ENCODE measurements at places on chromosomes 5 and 9.
A peak's percentile ranks its signal among the peaks of the same experiment; 100 is the strongest.

GRCh38 chr5:40141418-40141817 is 538.3 kb upstream of the PTGER4 start:
- no peak for DNase-seq

GRCh38 chr9:121298689-121299466 is 30.9 kb downstream of the GSN start:
- no peak for DNase-seq

DNA sequence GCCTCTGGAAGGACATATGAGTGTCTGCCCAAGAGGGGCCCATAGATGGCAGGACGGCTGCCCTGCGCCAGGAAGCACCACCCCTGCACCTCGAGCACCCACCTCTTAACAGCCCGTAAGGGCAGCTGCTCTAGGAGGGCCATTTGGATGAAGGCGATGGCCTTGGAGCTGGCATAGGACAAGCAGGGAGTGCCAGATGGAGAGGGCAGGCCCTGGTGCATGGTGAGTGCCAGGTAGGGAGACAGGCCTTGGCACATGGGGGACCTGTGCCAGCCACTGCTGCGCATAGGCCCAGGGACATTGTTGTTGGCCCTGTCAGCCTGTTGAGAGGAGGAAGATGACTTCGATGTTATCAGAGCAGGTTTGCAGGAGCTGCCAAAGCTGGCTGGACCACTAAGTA is 134.2 kb downstream of the SLC25A46 start:
- DNase-seq, result no peak

DNA sequence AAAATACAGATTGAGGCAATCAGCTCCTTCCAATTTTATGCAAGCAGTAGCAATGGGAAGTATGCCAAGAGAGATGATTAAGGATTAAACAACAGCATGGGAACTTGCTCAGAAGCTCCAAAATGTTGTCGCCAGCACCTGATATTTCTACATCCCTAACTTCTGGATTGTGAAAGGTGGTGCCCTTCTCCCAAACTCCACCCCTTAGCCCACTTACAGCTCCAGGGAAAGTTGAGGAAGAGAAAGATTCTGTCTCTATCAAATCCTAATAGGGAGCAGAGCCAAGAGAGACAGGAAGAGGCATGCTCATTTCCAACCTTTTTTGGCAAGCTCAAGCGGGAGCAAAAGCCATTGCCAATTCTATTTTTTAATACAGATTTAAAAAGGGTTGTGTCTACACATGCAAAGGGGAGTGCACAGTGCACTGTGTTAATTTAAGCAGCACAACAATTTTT is 92.4 kb upstream of the NR3C1 start:
- DNase-seq, result no peak

DNA sequence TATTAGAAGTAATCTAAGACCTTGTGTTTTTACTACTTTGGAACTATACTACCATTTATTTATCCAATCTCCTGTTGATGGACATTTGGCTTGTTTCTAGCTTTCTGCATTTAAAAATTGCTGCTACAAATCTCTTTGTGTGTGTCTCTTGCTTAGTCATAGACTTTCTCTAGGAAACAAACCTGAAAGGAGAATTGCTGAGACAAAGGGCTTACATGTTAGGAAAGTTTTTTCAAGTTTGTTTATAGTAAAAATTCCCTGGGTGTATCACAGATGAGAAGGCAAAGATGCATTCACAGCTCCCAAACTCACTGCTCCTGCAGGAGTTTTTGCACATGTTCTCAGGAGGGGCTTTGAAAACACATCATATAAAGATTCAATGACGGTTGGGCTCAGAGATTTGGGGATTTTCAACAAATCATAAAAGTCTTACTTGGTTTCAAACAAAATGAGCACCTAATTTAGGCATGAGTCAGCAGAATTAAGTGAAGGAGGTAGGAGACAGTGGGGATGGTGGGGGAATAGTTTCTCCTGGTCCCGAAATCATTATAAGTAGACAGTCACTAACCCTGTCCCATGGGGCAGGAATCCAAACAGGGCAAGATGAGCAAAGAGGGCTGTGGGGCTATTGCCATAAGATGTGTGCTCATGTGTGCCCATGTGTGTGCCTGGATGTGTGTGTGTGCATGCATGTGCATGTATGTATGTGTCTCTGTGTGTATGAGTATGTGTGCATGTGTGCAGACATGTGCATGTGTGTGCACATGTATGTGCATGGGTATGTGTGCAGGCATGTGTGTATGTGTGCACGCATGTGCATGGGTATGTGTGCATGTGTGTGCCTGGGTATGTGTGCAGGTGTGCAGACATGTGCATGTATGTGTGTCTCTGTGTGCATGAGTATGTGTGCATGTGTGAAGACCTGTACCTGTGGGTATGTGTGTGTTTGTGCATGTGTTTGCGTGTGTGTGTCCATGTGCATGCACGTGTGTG is 43.4 kb upstream of the S1PR3 start:
- DNase-seq, result no peak

- DNase-seq, result peak; percentile 17
Observed at GRCh38 chr5:108451269-108451668, 69.4 kb upstream of the FBXL17 start.

GRCh38 chr9:117365438-117365837 is 49.4 kb downstream of the ASTN2 start:
- no peak for DNase-seq

GRCh38 chr9:97237951-97238889 is 69.2 kb upstream of the CCDC180 start:
- DNase-seq, result no peak

GRCh38 chr5:102450313-102450990 is 48.3 kb downstream of the SLCO6A1 start:
- peak; percentile 47 for DNase-seq

DNA sequence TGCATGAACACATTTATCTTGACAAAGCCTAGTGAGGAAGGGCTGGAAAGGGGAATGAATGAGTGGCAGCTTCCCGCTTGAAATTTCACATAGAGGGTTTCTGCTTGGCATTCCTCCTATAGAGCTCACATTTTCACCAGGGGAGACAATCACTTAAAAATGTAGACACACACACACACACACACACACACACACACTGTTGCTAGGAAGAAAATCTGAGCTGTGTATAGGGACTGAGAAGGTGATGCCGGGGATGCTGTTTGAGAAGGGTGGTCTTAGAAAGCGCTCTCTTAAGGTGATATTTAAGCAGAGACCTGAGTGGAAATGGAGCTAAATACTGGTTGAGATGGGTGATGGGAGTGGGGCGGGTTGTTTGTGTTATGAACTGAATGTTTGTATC is 70.4 kb downstream of the LRRC70 start:
- no peak for DNase-seq

DNA sequence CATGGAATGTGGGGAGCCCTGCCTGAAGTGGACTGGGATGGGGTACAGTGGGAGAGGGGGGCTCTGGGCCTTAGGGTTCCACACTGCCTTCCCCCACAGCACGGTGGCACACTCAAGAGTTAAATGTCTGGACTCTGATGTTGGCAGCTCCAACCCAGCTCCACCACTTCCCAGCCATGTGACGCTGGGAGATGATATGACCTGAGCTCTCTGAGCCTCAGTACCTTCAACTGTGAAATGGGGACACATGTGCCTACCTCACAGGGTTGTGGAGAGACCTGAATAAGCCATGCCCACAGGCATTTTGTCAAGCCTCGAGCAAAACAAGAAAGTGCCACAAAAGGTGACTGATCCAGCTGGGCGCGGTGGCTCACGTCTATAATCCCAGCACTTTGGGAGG is 3.4 kb upstream of the PDGFRB start:
- no peak for DNase-seq

DNA sequence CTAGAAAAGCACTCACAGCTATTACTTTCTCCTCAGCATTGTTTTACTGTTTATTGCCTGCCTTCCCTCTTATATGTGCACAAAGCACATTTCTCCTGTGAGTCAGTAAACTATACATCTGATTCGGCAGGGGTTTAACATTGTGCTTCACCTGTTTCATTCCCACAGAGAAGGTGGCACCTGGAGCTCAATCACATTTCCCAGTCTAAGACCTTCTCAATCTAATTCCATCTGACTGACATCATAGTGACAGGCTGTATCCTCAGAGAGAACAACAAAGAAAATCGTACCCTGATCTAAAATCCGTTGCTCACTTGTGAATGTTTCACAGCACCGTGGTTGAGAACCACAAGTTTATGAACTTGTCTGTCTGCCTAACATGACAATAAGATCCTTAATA is 92.4 kb upstream of the CAST start:
- no peak for DNase-seq

- DNase-seq, result no peak
Observed at GRCh38 chr9:88651682-88652633, 117.0 kb downstream of the NXNL2 start.

GRCh38 chr9:118767571-118767970 is 601.7 kb downstream of the BRINP1 start:
- no peak for DNase-seq

GRCh38 chr5:109700516-109701153 is 10.9 kb downstream of the MAN2A1 start:
- DNase-seq, result no peak

GRCh38 chr9:33029231-33029786 is 4.2 kb downstream of the DNAJA1 start:
- no peak for DNase-seq

- no peak for DNase-seq
Observed at GRCh38 chr5:168962306-168962705, 338.6 kb downstream of the SLIT3 start.

- DNase-seq, result peak; percentile 87
Observed at GRCh38 chr9:4762108-4762885, 21.3 kb upstream of the AK3 start.

DNA sequence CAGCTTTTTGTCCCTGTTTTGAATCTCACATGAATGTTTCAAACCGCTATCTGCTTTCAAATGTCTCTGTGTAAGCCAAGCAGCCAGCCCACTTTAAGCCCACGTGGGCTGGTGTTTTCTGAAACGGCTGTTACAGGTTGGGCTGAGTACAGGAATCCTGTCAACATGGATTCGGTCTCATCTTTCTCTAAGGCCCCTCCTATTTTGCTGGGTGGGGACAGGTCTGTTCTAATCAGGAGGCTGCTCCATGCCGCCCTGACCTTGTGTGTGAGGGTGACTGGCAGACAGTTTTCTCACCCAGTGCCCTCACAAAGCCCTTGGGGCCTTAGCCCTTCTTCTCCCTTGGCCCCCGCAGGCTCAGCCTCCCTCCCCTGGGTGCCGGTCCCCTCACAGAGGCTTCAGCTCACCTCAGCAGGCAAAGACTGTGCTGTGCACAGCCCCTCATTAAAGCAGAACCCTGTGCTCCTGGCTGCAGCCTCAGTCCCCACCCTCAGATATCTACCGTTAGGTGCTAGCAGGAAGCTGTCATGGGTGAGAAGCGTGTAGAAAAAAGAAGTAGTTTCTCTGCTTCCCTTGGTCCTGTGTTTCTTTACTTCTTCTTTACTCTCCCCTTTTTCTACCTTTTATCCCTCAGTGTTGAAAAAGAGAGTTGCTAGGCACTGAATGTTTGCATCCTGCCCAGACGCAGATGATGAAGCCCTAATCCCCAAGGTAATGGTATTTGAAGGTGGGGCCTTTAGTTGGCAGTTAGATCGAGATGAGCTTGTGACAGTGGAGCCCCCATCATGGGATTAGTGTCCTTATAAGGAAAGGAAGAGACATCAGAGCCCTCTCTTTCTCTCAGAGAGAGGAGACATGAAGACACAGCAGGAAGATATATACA is 205.7 kb downstream of the ADAMTS12 start:
- DNase-seq, result no peak

Measured in NAMALWA (cell line).